ENCODE measurements at places on chromosomes 16 and 17. TPM values are rescaled to one million over a fixed set of nuclear protein-coding genes. Genes with fewer than 3 reads are reported as not detected.

- H3K27ac ChIP-seq, result peak overlapping the region; percentile 77
- H3K4me3 ChIP-seq, result no peak overlapping the region
- no peaks in the 10 kb centered on the region for H3K27me3 ChIP-seq
- peaks cover 71% of the 10 kb centered on the region for H3K36me3 ChIP-seq
- DNase-seq, result no peak
These were observed 65.2 kb downstream of the ABCC1 start for GRCh38 chr16:16014329-16015224.

DNA sequence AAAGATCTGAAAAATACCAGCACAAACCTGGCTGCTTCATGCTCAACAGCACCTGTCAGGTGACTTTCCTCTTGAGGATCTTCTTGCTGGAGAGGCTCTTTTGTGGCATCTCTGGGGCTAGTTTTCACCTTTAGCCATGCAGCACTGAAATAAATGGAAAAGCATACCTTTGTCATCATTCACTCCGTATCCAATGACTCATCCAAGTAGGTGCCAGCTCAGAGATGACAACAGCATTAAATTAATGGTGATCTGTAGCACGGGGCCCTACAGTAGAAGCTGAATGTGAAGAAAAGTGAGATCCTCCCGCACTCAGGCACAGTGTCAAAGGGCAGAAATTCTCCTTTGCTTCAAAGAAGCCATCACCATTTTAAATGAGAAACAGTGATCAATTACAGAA is 32.2 kb downstream of the KIAA0753 start:
- no peak for DNase-seq
- H3K4me3 ChIP-seq, result no peak overlapping the region
- H3K27ac ChIP-seq, result peak overlapping the region; percentile 5
- H3K27me3 ChIP-seq, result no peaks in the 10 kb centered on the region

DNA sequence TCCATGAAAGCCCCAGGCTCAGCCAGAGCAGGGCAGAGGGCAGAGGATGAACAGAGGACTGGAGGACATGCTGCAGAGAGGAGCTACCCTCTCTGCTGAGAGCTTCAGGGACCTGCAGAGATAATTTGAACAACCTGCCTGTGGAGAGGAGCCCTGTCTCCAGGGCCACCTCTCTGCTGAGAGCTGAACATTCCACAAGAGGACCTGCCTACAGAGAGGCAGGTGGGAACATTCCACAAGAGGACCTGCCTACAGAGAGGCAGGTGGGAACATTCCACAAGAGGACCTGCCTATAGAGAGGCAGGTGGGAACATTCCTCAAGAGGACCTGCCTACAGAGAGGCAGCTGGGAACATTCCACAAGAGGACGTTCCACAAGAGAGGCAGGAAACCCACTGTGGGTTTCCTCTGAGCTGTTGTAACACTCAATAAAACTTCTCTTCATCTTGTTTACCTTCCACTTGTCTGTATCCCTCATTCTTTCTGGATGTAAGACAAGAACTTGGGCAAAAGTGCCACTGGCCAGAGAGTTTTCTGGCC is 551.9 kb upstream of the CA10 start:
- DNase-seq, result no peak
- no peaks in the 10 kb centered on the region for H3K27me3 ChIP-seq
- no peaks in the 10 kb centered on the region for H3K36me3 ChIP-seq

The MT1E gene
- 57.7 TPM for total RNA-seq

The FAM20A gene
- total RNA-seq, result 3.3 TPM

The SPNS3 gene
- not detected for total RNA-seq

GRCh38 chr17:50926523-50926922 is 60.4 kb upstream of the TOB1 start:
- H3K4me3 ChIP-seq, result no peak overlapping the region
- DNase-seq, result no peak
- no peak overlapping the region for H3K27ac ChIP-seq
- H3K27me3 ChIP-seq, result no peaks in the 10 kb centered on the region
- peaks cover 19% of the 10 kb centered on the region for H3K4me1 ChIP-seq
- H3K36me3 ChIP-seq, result no peaks in the 10 kb centered on the region

GRCh38 chr17:56173958-56174835 is 20.9 kb downstream of the ANKFN1 start:
- H3K4me3 ChIP-seq, result no peak overlapping the region
- no peak overlapping the region for H3K27ac ChIP-seq
- no peaks in the 10 kb centered on the region for H3K36me3 ChIP-seq
- H3K4me1 ChIP-seq, result peaks cover 3% of the 10 kb centered on the region

GRCh38 chr17:56604691-56605290 is 11.3 kb downstream of the NOG start:
- no peaks in the 10 kb centered on the region for H3K4me1 ChIP-seq
- H3K27ac ChIP-seq, result no peak overlapping the region
- no peaks in the 10 kb centered on the region for H3K27me3 ChIP-seq
- DNase-seq, result no peak
- H3K36me3 ChIP-seq, result no peaks in the 10 kb centered on the region

- DNase-seq, result no peak
- H3K4me1 ChIP-seq, result peaks cover 32% of the 10 kb centered on the region
- H3K4me3 ChIP-seq, result no peak overlapping the region
- peaks cover 100% of the 10 kb centered on the region for H3K36me3 ChIP-seq
- no peaks in the 10 kb centered on the region for H3K27me3 ChIP-seq
These were observed 60.0 kb downstream of the CRISPLD2 start for GRCh38 chr16:84879569-84880487.

GRCh38 chr16:8554881-8555280 is 35.4 kb downstream of the TMEM114 start:
- H3K27me3 ChIP-seq, result no peaks in the 10 kb centered on the region
- DNase-seq, result no peak
- no peak overlapping the region for H3K4me3 ChIP-seq
- no peaks in the 10 kb centered on the region for H3K4me1 ChIP-seq

DNA sequence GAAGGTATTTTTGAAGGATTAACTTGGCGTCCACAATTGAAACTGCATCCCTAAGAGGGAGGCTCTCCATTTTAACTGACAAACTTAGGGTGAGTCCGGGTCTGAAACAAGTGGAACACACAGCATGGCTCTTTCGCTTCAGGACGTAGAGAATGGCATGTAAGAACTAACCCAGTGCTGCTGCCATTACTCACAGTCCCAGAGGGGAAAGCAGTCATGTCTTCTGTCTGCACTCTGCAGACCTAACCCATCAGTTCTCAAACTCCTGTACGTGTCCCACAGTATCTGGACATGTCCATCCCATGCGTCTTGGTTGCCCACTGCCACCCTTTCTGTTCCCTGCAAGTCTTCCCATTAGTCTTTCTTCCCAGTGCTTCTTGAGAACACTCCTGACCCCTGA is 563 bp downstream of the ST6GALNAC1 start:
- H3K4me1 ChIP-seq, result no peaks in the 10 kb centered on the region
- H3K27me3 ChIP-seq, result no peaks in the 10 kb centered on the region
- DNase-seq, result no peak
- H3K4me3 ChIP-seq, result no peak overlapping the region
- H3K36me3 ChIP-seq, result no peaks in the 10 kb centered on the region
- peak overlapping the region; percentile 20 for H3K27ac ChIP-seq

DNA sequence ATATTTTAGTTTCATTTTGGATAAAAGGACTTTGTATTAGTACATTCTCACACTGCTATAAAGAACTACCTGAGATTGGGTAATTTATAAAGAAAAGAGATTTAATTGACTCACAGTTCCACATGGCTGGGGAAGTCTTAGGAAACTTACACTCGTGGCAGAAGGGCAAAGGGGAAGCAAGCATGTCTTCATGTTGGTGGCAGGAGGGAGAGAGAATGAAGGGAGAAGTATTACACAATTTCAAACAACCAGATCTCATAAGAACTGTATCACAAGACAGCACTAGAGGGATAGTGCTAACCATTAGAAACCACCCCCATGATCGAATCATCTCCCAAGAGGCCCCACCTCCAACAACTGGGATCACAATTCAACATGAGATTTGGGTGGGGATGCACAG is 142.9 kb downstream of the USP31 start:
- no peak overlapping the region for H3K27ac ChIP-seq
- no peaks in the 10 kb centered on the region for H3K36me3 ChIP-seq
- DNase-seq, result no peak
- H3K4me1 ChIP-seq, result no peaks in the 10 kb centered on the region
- no peak overlapping the region for H3K4me3 ChIP-seq

DNA sequence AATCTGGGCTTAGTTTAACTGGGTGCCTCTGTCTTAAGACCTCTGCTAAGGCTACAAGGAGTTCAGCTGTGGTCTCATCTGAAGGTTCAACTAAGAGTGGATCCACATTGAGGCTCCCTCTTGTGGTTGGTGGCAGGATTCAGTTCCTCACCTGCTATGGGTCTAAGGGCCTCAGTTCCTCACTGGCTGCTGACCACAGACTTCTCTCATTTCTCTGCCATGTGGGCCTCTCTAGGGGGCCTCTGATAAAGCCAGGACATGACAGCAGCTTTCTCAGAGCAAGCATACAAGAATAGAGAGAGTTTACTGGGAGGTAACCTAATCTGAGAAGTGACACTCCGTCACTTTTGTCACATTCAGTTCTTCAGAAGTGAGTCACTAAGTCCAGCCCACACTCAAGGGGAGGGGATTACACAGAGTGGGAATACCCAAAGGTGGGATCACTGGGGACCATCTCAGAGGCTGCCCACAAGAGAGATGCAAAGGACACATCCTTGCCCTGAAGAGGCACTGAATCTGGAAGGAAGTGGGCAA is 19.2 kb upstream of the ABAT start:
- H3K4me3 ChIP-seq, result no peak overlapping the region
- H3K27me3 ChIP-seq, result no peaks in the 10 kb centered on the region
- no peaks in the 10 kb centered on the region for H3K36me3 ChIP-seq
- H3K4me1 ChIP-seq, result no peaks in the 10 kb centered on the region
- no peak for DNase-seq
- no peak overlapping the region for H3K27ac ChIP-seq

The PERCC1 gene
- not detected for total RNA-seq

- H3K27me3 ChIP-seq, result no peaks in the 10 kb centered on the region
- no peak overlapping the region for H3K4me3 ChIP-seq
- H3K4me1 ChIP-seq, result no peaks in the 10 kb centered on the region
These were observed 51.3 kb upstream of the FBXO47 start for GRCh38 chr17:39018267-39019134.

- peaks cover 44% of the 10 kb centered on the region for H3K36me3 ChIP-seq
- no peak for DNase-seq
- peaks cover 68% of the 10 kb centered on the region for H3K4me1 ChIP-seq
- peak overlapping the region; percentile 96 for H3K27ac ChIP-seq
- H3K4me3 ChIP-seq, result peak overlapping the region; percentile 72
These were observed 290 bp downstream of the TLCD1 start for GRCh38 chr17:28725660-28726225.

- H3K27me3 ChIP-seq, result no peaks in the 10 kb centered on the region
- H3K4me1 ChIP-seq, result peaks cover 26% of the 10 kb centered on the region
- H3K4me3 ChIP-seq, result peak within 1 kb of the TSS; percentile 100
- H3K36me3 ChIP-seq, result peaks cover 12% of the 10 kb centered on the region
These were observed at the start of gene CBFB for GRCh38 chr16:67028696-67029253. CBFB (plus strand) TSS chr16:67029149; CDS start chr16:67029408, 259 bp downstream.

The TSC2 gene
- total RNA-seq, result 41.3 TPM

- no peak overlapping the region for H3K27ac ChIP-seq
- H3K36me3 ChIP-seq, result no peaks in the 10 kb centered on the region
- no peak overlapping the region for H3K4me3 ChIP-seq
- no peak for DNase-seq
- H3K4me1 ChIP-seq, result peaks cover 19% of the 10 kb centered on the region
These were observed 169.5 kb downstream of the STX8 start for GRCh38 chr17:9406046-9406606.

- DNase-seq, result no peak
- peaks cover 37% of the 10 kb centered on the region for H3K36me3 ChIP-seq
- peaks cover 7% of the 10 kb centered on the region for H3K4me1 ChIP-seq
- H3K4me3 ChIP-seq, result no peak overlapping the region
These were observed 13.6 kb upstream of the BCAS3 start for GRCh38 chr17:60664022-60664421.

DNA sequence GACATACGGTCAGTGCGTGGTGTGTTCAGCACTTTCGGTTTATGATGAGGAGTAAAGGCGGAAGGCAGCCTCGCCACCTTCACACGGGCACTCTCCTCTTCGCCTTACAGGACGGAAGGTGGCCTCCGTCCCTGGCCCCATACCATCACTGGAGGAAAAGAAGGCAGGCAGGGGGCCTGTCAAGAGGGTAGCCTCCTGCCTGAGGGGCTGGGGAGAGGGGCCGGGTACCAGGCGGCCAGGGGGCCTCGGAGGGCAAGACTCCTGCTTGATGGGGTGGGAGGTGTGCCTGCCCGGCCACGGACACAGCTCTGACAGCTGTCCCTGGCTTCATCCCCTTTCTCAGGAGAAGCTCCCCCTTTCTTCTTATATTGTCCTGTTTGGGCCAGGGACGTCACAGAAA is 15.6 kb upstream of the SLC38A8 start:
- no peak overlapping the region for H3K4me3 ChIP-seq
- H3K27me3 ChIP-seq, result no peaks in the 10 kb centered on the region
- H3K4me1 ChIP-seq, result peaks cover 24% of the 10 kb centered on the region
- peaks cover 99% of the 10 kb centered on the region for H3K36me3 ChIP-seq
- no peak overlapping the region for H3K27ac ChIP-seq

The GRAP gene
- 2.1 TPM for total RNA-seq

- H3K27me3 ChIP-seq, result no peaks in the 10 kb centered on the region
- H3K4me3 ChIP-seq, result no peak overlapping the region
- no peak overlapping the region for H3K27ac ChIP-seq
- no peaks in the 10 kb centered on the region for H3K4me1 ChIP-seq
These were observed 316.6 kb downstream of the SLC39A11 start for GRCh38 chr17:72775919-72776318.

DNA sequence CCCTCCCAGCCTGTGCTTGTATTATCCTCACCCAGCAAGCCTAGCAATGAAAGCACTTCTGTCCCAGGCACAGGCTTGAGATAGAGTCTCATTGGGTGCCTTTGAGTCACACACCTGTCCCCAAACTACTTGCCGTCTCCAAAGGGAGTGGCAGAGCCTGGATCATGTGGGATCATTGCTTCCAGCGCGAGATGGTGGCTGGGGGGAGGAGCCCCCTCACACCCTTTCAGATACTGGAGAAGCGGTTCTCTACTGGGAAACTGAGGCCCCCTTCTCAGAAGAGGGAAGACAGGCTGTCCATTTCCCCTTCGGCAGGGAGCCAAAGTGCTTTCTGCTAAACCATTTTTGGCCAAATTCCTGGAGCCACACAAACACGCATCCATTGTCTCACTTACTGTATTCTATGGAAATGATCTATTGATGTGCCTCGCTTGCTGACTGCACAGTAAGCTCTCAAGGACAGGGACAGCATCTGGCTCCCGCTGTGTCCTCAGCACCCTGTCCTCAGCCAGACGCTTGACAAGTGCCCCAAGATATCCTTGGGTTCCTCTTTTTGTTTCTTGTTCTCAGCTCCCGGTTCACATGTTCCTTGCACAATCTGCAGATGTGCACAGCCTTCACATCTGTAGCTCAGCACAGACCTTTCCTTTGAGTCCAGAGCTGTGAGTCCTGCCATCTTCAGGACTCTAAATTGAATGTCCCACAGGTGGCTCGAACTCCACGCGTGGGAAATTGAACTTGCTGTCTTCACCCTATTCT is 26.0 kb upstream of the DLX3 start:
- no peaks in the 10 kb centered on the region for H3K36me3 ChIP-seq
- no peak overlapping the region for H3K27ac ChIP-seq
- H3K27me3 ChIP-seq, result no peaks in the 10 kb centered on the region
- H3K4me3 ChIP-seq, result no peak overlapping the region
- DNase-seq, result no peak

Data from esophagus muscularis mucosa (tissue), 4 donors.